ENCODE measurements at places on chromosomes 7 and 10.

GRCh38 chr7:30222515-30223215 lies 61.7 kb upstream of the ZNRF2 start:
- no peak for DNase-seq

GRCh38 chr7:47449810-47450590 lies 131.9 kb downstream of the TNS3 start:
- no peak for DNase-seq

DNA sequence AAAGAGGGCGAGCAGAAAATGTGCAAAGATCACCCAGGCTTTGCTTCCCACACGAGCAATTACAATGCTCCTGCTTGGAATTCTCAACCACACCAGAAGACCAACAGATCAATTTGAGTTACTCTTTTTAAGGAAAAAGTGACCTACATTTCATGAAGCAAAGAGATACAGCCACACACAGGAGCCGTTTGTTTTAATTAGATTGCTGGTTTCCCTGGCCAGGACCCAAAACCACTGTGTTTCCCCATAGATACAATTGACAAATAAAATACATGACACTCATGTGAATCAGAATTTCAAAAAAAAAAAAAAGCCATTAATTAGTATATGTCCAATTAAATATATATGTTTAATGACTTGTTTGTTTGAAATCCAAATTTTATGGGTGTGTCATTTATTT lies 458.3 kb downstream of the PLXDC2 start:
- DNase-seq = no peak

DNA sequence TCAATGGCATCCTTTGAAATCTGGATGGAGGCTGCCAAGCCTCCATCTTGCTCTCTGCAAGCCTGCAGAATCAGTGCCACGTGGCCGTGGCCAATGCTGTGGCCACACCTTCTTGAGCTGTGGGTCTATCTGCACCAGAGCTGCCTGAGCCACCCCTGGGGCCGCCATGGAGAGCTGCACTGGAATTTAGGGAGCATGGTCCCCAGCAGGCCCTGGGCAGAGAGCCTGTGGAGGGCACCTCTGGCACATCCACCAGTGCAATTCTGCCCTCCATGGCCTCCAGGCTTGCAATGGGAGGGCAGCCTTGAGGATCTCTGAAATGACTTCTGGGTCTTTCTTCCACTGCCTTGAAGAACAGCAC lies 55.6 kb upstream of the NKX6-2 start:
- no peak for DNase-seq

GRCh38 chr7:30027740-30028215 lies 434 bp upstream of the PLEKHA8 start:
- no peak for DNase-seq

- no peak for DNase-seq
Observed at GRCh38 chr7:51226916-51227535, 89.6 kb downstream of the COBL start.
